Stimulated activated CD8-positive, alpha-beta memory T cell treated with anti-CD3 and anti-CD28 coated beads, Interleukin-4, amount 100 ng/mL, for 1 hour (primary cell): ENCODE measurements at places on chromosomes 11 and 22.

GRCh38 chr22:49233507-49234100 is 594.1 kb downstream of the BRD1 start:
- no peak for DNase-seq

GRCh38 chr11:86800076-86800959 is at the start of gene PRSS23:
Gene PRSS23, plus strand, starts transcription at chr11:86800542. Its CDS starts 7,102 bp downstream, at chr11:86807644.
- DNase-seq: no peak

DNA sequence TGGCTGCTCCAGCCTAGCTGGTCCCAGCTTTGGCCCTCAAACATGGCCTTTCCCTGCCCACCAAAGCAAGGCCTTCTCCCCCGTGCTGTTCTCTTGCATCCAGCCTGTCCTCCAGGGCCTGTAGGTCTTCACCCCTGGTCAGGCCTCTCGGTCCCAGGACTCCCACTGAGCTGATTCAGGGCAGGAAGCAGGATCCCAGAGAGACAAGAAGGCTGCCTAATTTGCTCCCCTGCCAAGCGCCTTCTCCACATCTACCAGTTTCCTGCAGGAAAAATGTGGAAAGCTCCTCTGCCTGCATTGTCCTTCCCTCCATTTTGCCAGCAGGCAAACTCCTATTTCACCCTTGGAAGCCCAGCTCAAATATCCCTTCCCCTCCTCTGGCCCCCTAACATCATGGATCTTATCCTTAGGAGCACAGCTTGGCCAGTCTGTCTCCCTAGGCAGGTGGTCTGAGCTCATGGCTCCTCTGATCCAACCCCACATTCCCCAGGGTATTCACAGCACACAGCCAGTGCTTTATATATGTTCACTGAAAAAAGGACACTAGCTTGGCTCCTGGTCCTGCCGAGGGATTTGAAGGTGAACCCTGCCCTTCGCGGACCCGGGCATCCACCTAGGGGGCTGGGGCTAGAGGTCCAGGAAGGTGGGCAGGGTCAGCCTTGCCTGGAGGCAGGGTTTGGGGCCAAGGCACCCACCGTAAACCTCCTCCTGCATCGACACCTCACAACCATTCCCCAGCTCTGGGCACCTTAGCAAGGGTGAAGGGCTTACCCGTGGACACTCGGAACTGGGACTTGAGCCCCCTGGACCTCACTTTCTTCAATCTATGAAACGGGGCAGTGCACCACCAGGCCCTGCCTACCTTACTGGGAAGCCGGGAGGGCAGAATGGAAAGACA is 968 bp downstream of the RHBDD3 start:
- no peak for DNase-seq

DNA sequence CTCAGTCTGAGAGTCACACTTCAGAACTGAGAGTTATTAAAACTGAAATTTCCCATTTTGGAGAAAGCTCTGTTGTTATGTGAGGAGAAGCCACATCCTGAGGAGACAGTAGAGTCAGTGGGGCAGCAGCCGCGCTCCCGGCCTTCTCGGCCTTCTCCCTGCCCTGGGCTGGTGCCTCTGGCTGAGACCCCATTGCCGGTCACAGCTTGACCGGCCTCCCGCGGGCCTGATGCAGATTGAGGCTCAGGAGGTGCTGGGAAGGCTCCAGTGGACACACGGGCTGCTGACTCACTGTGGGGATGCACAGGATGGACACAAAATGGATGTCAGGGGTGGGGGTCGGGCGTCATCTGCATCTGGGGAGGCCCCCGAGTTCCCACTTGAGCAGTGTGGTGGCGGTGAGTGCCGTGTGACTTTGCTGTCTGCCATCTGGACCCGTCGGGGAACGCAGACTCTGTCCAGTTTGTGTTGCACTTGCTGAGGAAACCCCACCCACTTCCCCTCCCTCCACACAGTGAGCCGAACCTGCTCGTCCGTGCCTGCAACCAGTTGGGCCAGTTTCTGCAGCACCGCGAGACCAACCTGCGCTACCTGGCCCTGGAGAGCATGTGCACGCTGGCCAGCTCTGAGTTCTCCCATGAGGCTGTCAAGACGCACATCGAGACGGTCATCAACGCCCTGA is 50.1 kb downstream of the MUC6 start:
- DNase-seq: no peak

- DNase-seq: no peak
Measured at GRCh38 chr22:35274154-35274871, 17.0 kb downstream of the HMGXB4 start.

- DNase-seq: no peak
Measured at GRCh38 chr22:29004647-29005371, 56.8 kb downstream of the C22orf31 start.

- DNase-seq: no peak
Measured at GRCh38 chr22:33793475-33793874, 126.8 kb downstream of the LARGE1 start.

GRCh38 chr11:115918576-115918975 is 414.4 kb upstream of the CADM1 start:
- no peak for DNase-seq

GRCh38 chr11:117855186-117855845 is 21.1 kb downstream of the FXYD6 start:
- DNase-seq: no peak

DNA sequence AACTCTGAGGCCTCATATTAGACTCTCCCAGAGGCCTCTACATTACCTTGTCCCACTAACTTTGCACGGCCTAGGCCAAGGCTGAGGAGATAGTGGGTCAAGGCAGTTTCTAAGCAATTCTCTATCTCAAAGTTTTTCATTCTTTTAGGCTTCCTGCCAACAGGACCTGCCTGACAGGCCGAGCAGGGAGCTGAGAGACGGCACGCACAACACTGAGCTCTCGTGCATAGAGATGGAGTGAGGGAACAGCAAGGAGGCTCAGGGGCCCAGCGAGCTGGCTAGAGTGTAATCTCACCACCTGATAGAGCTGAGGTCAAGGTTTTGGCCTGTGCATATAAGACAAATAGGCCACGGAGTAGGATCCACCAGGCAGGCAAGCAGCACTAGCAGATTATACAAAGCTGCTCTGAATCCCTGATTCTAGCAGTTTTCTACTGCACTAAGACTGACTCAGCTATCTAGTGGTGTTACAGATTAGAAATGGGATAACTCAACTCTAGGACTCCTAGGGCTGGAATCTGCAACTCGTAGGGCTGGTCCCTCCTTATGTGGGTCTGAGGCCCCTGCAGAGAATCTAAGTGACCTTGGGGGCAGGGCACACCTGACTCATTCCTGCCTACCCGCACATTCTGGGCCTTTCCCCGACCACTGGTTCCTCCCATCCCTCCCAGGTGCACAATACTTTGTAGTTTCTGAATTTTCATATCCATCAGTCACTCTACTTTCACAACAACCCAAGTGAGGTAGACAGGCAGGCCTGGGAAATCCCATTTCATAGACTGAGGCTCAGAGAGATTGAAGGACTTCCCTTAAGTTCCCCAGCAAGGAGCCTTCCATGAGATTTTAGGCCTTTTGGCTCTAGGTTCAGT is 1.7 kb downstream of the CYB5R2 start:
- no peak for DNase-seq

DNA sequence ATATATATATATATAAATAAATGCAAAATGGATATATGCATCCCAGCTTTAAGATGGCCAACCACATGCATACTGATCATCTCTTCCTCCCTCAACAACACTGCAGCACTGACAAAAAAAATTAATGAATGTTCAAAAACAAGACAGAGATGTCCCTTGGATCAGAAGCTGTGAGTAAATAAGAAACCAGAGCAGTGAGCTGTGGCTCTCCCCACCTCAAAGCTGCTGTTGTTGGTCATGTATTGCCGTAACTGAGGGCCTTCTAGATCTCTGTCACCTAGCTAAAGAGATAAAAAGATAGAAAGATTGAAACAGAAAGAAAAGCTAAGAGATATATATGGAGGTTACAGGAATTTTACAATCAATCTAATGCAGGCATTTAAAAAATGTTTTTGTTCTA is 15.5 kb upstream of the TMEM135 start:
- no peak for DNase-seq

- no peak for DNase-seq
Measured at GRCh38 chr11:57116654-57117053, 65.1 kb upstream of the LRRC55 start.

- DNase-seq: no peak
Measured at GRCh38 chr22:37476389-37477329, 9.5 kb downstream of the MFNG start.

DNA sequence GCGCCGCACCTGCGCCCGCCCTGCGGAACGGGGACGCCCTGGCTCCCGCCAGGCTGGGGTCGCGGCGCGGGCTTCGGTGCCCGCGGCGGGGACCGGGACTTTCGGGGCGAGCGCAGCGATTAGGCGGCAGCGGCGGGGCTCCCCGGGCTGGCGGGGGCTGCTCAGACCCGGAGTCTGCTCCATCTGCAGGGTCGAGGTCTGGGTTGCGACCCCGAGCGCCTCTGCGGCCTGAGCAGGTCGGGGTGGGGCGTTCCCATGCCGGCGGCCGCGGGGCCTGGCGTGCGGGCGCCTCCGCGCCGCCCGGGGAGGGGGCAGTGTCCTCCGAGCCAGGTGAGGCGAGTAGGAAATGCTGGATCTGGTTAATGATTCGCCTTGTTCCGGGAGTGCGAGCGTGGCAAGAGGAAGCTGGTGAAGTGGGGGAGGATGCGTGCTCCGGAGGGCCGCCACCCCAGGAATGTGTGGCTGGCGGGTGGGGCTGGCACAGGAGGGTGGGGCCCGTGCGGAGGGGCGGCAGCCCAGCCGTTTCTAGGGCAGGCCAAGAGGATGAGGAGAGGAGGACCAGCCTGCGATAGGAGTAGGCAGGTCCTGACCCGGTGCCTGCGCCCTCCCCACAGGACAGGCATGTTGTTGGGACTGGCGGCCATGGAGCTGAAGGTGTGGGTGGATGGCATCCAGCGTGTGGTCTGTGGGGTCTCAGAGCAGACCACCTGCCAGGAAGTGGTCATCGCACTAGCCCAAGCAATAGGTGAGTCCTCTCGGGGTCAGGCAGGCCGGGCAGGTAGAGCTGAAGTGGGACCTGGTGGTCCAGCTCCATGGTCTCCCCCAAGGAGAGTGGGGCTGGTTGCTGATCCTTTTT is 606 bp downstream of the RASSF7 start:
- no peak for DNase-seq

DNA sequence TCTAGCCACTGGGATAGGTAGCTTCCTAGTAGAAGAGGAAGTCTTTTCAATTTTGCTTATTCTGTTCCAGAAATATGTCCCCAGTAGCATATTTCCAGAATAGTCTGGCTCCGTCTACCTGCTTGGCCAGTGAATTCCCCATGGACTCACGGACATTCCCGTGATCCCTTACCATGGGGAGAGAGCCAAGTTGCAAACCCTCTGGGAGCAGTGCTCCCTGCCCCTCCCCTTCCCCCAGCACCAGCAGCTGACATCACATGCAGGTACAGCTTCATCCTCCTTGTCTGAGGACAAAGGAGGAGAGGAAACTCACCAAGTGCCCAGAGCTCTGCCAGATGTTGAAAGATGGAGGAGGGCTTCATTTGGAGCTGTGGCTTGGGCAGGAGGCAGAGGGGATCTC is 61.2 kb downstream of the GRAMD1B start:
- no peak for DNase-seq

DNA sequence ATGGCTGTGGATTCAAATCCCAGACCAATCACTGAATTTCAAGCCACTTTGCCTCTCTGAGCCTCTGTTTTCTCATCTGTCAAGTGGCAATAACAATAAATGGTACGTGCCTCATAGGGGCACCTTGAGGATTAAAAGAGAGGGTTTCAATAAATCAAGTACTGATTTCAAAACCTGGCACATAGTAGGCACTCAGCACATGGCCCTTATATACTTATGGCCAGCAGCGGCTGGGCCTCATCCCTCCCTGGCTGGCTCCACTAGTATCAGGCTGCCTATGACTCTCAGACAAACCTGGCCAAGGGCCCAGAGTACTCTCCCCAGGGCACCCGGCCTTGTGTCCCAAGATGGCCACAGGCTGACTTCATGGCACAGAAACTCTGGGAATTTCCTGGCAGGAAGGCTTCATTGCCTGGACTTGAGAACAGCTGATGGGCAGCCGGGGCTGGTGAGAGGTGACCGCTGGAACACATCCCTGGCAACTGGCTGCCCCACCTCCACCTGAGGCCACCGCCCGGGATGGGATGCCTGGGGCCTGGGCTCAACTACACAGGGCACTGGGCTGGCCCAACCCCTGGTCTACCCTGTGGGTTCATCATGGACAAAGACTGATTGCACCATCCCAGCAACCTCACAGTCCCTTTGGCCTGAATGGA is 3.4 kb downstream of the FADS3 start:
- no peak for DNase-seq

GRCh38 chr11:93942176-93942575 is 79.0 kb upstream of the HEPHL1 start:
- no peak for DNase-seq

DNA sequence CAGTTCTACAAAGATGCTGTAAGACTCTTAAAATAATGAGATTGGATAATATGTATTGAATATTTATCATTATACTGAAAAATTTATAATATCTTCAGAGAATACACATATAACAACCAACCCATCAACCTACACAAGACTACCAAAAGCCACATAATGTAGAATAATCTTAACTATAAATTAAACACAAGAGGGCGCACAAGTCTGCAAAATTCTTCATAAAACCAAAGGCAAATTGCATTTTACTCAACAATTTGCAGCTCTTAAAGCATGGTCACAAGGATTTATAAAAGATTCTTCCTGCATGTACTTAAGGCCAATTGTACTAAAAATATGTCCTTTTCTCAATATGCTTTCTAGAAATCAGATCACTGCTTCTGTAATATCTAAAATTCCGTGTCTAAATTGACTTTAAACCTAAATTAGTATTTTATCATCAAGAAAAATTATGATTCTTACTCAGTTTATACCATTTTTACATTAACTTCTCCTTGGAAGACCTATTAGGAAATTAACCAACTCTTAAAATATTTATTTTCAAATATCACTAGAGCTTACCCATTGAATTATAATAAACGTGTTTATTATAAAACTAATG is 79.0 kb downstream of the TTC28 start:
- no peak for DNase-seq

GRCh38 chr22:17891481-17892167 is 117.4 kb upstream of the BID start:
- DNase-seq: no peak

DNA sequence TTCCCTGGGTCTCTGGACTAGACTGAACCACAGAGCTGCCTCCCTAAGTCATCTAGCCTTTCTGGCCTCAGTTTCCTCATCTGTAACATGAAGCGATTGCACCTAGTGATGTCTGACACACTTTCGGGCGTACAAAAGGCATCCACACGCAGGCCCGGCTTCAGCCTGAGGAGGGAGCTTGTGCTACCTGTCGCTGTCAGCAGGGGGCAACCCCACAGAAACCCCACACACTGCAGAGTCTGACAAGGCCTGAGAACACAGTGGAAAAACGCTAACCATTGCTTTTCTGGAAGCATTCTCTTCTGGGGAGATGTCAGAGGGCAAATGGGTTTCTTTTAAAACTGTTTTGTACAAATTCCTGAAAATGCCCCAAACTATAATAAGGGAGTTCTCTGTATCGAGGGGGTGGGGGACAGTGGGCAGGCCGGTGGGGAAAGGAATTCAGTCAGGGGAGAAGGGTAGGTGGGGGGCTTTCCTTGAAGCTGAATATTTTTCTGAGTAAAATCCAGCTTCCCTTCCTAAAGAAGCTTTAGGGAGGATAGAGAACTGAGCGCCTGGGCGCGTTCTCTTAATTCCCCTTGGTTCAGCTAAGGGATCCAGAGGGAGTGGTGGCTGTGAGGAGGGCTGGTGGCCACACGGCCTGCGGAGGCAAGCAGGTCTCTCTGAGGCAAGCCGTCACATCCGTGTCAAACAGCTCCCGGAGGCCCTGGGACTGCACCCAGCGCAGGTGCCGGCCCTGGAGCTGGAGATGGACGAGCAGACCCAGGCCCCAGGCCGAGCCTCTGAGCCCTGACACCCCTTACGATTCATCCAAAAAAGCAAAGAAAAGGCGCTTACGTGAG is 533 bp downstream of the ELF5 start:
- no peak for DNase-seq

- DNase-seq: no peak
Measured at GRCh38 chr11:370070-370941, 1.0 kb downstream of the B4GALNT4 start.
